AG04450 (cell line): ENCODE measurements at places on chromosomes 13 and 19. TPM values are rescaled to one million over a fixed set of nuclear protein-coding genes. Genes with fewer than 3 reads are reported as not detected.

TMC4 gene
- polyA plus RNA-seq: 1.3 and 1.5 TPM in 2 replicates

PSG11 gene
- 0.11 TPM in 1 of 2 replicates, not detected in the other for polyA plus RNA-seq

FFAR1 gene
- not detected in 2 replicates for polyA plus RNA-seq

ZNF497 gene
- 0.06 TPM in 2 replicates for polyA plus RNA-seq

MAU2 gene
- 14.7 and 20.0 TPM in 2 replicates for polyA plus RNA-seq

TMEM86B gene
- polyA plus RNA-seq: 0.87 and 1.2 TPM in 2 replicates

ANGPTL8 gene
- polyA plus RNA-seq: not detected in 2 replicates

ZNF432 gene
- 5.8 and 6.2 TPM in 2 replicates for polyA plus RNA-seq

NALCN gene
- 1.6 and 2.2 TPM in 2 replicates for polyA plus RNA-seq

DNA sequence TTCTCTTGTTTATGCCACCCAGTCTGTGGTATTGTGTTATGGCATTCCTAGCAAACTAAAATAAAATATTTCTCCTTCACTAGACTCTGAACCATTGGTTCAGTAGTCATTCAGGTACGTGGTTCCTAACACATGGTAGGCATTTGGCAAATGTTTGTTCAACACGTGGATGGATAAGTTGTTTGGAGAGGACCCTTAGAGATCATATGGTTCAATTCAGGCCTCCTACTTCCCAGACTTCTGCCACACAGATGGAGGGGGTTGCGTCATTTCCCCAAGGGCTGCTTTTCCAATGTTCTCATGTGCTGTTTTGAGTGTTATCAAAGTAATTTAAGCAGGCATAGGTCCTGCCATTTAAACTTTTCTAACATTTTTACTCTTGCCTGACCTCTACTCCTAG is 6.7 kb downstream of the CXCL17 start:
- DNase-seq: no peak

GRCh38 chr19:12864721-12865715 is 16.2 kb downstream of the DNASE2 start:
- DNase-seq: no peak

DNA sequence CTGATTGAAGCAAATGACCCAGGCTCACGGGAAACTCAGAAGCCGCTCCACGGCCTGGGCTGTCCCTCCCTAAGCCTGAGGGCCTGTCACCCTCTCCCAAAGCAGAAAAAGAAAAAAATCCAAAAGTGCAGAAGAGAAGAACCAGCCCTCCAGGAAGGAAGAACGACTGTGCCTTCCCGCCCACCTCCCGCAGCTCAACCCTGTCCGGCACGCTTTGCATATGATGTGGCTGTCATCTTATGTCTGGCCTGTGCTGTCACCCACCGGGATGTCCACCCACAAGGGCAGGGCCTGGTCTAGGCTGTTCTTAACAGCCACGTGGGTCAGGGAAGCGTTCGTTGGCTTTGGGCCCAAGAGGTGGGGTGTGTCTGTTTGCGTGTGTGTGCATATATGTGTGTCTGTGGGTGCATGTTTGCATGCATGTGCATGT is 13.7 kb downstream of the ZBTB7A start:
- DNase-seq: no peak

- no peak for DNase-seq
These were observed 46.5 kb downstream of the UTP14C start for GRCh38 chr13:52070929-52071523.

DNA sequence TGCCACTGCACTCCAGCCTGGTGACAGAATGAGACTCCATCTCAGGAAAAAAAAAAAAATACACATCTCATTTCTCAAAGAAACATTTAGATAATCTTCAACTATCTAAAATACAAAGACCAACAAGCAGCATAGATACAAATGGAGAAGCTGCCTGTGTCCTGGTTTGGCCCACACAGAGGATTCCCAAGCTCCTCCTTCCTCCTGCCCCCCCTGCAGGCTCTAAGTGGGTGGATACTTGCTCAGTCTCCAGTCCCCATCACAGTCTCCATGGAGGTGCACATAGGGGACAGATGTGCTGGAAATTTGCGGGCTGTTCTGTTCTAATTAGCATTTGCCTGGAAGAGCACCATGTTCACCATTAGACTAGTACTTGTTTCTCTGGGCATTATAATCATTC is 59.9 kb downstream of the ABCC4 start:
- DNase-seq: no peak

- no peak for DNase-seq
These were observed 733.2 kb upstream of the KLHL1 start for GRCh38 chr13:70841240-70842061.

DNA sequence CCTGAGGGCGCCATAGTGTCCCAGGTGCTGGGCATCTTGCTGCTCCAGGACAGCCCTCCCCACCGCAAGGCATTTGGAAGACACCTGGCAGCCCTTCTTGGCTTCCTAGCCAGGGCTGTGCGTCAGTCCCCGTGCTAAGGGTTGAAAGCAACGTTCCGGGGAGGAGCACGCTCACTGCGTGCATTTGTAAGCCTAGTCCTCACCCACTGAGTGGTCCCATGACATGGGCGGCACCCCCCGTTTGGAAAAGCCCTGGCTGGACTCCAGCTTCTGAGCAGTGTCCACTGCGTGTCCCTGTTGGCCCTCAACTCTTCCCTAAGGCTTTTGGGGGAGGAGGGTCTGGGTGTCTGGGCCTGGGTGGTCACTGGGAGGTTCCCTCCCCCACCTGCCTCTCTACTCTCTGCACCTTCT is 76.3 kb upstream of the GPR183 start:
- DNase-seq: no peak

- DNase-seq: no peak
These were observed 20.9 kb downstream of the MAP2K2 start for GRCh38 chr19:4103080-4103433.
